ENCODE measurements at places on chromosomes 1 and 21. TPM values are rescaled to one million over a fixed set of nuclear protein-coding genes. Genes with fewer than 3 reads are reported as not detected.

LCE1F gene
- total RNA-seq, result not detected

LIN28A gene
- not detected for total RNA-seq

DNA sequence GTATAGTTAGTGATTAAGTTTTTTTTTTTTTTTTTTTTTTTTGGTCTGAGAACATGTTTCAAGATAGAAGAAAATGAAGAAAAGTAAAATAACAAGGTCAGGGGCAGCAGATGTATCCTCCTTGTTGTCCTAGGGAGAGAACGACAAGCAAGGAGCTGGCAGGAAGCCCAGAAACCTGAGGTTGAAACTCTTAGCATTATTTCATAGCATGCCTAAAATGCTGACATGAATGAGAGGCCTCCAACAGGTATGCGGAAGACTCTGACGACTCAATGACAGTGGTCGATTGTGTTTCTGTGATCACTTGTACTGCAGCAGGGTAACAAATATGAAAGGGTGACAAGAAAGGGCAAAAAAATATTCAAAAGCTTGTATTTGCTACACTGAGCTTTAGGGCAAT lies 415.9 kb downstream of the PLA2G4A start:
- no peak for DNase-seq

GRCh38 chr1:89624715-89625323 lies 8.1 kb upstream of the LRRC8C start:
- DNase-seq, result no peak

DNA sequence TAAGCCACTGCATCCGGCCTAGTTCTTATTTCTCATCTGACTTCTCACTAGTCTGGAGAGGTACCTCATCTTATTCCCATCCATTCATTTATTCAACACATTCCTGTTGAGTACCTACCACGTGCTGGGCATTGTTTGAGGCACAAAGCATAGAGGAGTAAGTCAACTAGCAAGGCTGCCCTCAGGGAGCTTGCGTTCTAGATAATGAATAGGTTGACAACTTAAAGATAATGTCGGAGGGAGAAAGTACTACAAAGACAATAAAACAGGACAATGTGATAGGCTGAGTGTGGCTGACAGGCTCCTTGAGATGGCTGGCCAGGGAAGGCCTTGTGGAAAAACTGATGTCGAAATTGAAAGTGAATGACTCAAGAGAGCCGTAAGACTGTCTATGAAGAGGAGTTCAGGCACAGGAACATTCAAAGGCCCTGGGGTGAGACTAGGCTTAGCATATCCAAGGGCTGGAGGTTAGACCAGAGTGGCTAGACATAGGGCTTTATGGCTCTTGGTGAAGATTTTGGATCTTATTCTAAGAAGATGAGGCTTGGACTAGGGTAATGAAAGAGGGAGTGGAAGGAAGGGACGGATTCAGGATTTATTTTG lies 18.3 kb downstream of the SPATA21 start:
- no peak for DNase-seq

Data from sigmoid colon (tissue), 7 donors.